Stimulated activated CD8-positive, alpha-beta memory T cell treated with anti-CD3 and anti-CD28 coated beads, Interleukin-15, amount 100 ng/mL, for 4 hours (primary cell): ENCODE measurements at places on chromosomes 13 and 19.
A peak's percentile ranks its signal among the peaks of the same experiment; 100 is the strongest.

GRCh38 chr19:19202707-19203011, 555 bp downstream of the NR2C2AP start:
- no peak for DNase-seq

DNA sequence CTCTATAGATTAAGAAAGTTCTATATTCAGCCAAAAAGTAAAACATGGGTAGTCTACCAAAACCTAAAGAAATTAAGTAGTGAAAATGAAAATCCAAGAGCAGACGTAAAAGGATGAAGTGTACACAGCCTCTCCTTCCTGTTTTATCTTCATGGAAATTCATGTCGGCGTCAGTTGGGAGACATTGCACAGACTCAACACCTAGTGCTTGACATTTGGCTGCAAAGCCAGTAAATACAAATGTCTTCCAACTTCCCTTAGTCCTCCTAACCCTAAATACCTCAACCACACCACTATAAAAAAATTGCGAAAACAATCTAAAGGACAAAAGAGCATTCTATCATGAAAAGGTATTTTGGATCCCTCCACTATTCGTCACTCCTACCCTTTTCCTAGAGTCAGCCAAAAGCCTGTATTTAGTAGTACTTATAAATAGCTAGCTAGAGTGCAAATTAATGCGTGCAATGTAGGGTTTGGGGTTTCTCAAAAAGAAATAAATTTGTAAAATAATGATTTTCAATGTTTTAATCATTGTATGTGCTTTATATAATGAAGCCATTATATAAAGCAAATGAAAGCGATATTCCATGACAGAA, 56.4 kb upstream of the TRPC4 start:
- no peak for DNase-seq

DNA sequence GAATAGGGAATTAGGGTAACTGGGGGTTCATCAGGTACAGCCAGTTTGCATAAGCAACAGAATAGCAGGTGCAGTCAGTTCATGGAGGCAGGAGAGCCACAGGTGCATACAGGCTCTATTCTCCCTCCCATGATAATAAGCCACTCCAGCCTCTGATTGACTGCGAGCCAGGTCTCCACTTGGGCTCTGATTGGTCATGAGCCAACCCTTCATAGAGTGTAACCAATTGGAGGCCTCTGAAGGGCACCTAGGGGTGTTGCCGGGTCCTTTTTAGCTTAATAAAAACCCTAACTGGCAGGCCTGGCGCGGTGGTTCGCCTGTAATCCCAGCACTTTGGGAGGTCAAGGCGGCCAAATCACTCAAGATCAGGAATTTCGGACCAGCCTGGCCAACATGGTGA, 8.7 kb upstream of the CKM start:
- no peak for DNase-seq

- peak; percentile 69 for DNase-seq
Observed at GRCh38 chr19:11482384-11483050, 1.7 kb upstream of the ELAVL3 start.
